ENCODE measurements at places on chromosomes 6 and 20. TPM values are rescaled to one million over a fixed set of nuclear protein-coding genes. Genes with fewer than 3 reads are reported as not detected.
A peak's percentile ranks its signal among the peaks of the same experiment; 100 is the strongest.

GRCh38 chr6:57019434-57019833 lies 27.1 kb upstream of the KIAA1586 start:
- no peak for DNase-seq

DNA sequence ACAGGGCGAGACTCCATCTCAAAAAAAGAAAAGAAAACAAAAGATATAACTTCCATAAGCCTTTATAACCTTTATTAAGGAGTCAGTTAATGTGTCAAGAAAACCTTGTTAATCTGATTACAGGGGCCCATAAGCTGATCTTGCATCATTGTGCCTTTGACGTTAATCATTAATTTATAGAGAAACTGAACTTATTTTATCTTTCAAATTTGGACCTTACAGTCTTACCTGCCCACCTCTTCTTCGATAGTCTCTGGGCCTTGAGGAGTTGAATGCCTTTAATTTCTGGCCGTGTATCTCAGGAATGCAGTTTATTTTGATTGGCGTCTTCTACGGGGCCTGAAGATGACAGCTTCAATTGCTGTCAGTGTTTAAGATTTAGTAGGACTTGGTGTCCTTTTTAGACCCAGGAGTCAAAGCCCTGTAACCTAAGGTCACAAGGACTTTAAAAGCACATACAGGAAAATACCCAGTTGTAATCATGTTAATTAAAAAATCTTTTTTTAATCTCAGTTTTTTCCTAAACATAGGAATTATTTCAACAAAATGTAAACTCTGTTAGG lies 5.8 kb downstream of the ACOT13 start:
- DNase-seq = no peak

- DNase-seq = no peak
Measured at GRCh38 chr6:9403736-9404135, 968.4 kb upstream of the SLC35B3 start.

DNA sequence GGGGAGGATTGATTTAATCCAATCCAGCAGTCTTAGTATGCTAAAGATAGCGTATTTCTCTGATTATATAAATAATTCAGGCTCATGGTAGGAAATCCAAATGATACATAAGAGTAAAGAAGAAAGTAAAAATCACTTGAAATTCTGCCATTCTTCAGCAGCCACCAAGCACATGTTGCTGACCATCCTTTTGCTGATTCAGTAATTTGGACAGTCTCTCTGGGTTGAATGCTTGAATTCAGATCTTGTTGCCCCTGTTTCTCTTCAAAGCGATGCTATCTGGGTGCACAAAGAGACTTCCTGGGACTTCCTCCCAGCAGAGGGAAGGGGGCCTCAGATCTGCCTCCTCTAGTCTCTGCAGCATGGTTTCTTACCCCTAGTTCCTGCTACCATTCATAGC lies 609.1 kb downstream of the UTRN start:
- DNase-seq = no peak

GRCh38 chr6:14876778-14877613 lies 368.9 kb upstream of the JARID2 start:
- DNase-seq = no peak

- DNase-seq = no peak
Measured at GRCh38 chr20:53984356-53985149, 85.8 kb downstream of the BCAS1 start.

DNA sequence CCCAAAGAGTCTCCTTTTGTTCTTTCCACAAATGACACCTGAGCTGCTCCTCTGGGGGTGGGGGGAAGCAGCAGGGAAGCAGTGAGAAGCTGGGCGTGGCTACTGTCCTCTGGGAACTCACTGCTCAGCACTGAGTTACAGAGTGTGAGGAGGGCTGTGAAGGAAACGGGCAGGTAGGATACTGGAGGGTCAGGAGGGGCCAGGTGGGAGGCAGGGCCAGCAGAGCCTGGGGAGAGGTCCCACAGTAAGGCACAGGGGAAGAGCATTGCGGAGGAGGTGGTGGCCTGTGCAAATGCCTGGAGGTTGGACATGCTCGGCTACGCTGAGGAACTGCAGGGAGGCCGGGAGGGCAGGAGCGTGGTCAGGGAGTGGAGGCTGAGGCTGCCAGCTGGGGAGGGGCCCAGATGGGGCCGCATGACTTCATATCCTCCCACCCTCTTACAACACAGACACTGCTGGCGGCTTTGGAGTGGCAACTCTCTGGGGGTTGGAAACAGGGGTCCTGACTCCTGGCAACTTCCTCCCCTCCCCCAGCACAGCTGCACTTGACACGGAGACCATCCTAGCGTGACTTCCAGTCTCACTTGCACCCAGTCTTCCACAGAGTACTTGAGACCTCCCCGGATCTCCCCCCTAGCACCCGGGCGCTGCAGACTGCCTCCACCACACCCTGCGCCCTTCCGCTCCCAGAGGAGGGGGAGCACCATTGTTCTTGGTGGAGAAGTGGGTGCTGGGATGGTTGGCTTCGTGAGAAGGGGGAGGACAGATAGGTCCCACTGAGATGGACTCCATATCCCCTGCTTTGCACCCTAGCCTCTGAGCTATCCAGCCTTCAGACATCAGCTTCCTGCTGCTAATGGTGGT lies 34.2 kb downstream of the RBM38 start:
- no peak for DNase-seq

GRCh38 chr6:163413345-163414116 lies 987 bp upstream of the QKI start:
- peak; percentile 95 for DNase-seq

GRCh38 chr6:3446184-3446583 lies 10.7 kb downstream of the SLC22A23 start:
- no peak for DNase-seq

- DNase-seq = no peak
Measured at GRCh38 chr6:35907750-35908149, 13.1 kb downstream of the SRPK1 start.

DNA sequence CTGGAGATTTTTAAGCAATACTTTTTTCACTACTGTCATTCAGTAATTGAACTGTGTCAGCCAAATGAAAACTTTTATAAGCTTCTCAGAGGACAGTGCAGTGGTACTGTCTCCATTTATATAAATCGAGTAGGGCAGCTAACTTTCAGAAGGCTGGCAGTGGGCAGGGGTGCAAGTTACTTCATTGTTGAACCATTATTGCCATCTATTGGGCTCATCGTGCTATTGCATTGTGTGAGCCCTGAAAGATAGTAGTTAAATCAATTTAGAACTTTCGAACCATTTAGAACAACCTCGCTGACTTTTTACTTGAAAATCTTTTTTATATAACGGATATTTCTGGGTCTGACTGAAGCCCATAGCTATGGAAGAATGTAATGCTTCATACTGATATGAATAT lies 347.8 kb upstream of the PLCB4 start:
- no peak for DNase-seq

DNA sequence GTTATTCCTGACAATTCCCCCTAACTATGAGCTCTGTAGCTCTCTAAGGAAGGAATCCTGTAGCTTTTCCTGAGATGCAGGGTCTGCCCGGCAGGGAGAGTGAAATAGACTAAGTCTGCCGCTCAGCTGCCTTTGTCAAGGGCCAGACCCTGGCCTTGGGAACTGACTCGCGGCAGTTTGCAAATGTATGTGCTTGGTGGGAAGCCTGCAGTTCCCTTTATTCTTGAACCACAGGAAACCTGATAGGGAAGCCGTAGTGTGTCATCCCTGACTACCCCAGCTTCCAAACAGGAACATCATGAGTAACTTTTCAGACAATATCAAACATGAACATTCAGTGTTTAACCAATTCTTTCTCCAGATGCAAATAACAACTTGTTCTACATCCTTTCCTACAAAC lies 78.7 kb upstream of the IFNGR1 start:
- DNase-seq = no peak

DNA sequence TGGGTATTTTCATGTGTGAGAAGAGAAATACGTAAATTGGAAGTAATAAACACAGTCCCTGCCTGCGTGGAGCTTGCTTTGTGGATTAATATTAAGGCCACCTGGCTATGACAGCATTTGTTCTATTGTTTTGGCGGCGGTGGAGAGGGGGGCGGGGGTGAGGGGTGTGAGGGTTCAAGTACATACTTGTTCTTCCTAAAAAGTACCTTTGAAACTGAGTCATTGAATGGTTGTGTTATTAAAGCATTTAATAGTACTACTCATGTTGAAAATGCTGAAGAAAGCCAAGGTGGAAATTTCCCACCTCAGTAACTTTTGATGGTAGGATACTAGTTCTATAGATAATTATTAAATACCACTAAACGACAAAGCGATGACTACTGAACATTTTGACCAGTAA lies 95.0 kb downstream of the FOXC1 start:
- DNase-seq = no peak

GRCh38 chr6:118495485-118496280 lies 52.4 kb upstream of the PLN start:
- DNase-seq = no peak

Gene APOBEC2
- 1.5 TPM for total RNA-seq

Gene SLCO4A1
- total RNA-seq = 5.3 TPM

Gene SYCP2L
- 6.9 TPM for total RNA-seq

Gene PMEPA1
- total RNA-seq = 8.8 TPM

Gene CPNE1
- 115 TPM for total RNA-seq

Gene FNDC1
- 0.14 TPM for total RNA-seq

Gene GPX5
- total RNA-seq = not detected

Gene TMC2
- total RNA-seq = not detected

Gene FAM83C
- not detected for total RNA-seq

Gene MCHR2
- total RNA-seq = not detected

Gene CEP85L
- 8.9 TPM for total RNA-seq

Gene CDC40
- total RNA-seq = 18.6 TPM

Gene HTR1B
- 1.9 TPM for total RNA-seq
